Thyroid gland (tissue), 4 donors: ENCODE measurements at places on chromosomes 7 and 10. TPM values are rescaled to one million over a fixed set of nuclear protein-coding genes. Genes with fewer than 3 reads are reported as not detected.

DNA sequence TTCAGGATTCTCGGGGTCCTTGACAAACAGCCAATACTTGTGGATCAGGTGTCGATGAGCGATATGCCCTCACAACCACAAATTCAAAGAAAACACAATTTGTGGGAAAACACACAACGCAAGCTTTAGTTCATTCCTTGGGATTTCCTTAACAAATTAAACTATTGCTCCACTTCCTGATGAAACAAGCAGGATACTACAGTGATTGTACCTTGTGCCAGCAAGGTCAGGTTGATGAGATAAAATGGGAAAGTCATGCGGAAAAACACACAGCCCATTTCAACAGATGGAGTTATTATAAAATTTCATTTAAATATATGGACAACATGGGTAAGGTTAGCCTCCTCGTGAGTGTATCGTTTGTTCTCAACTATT lies 8.8 kb upstream of the RHOBTB1 start:
- no peaks in the 10 kb centered on the region for H3K4me1 ChIP-seq
- no peaks in the 10 kb centered on the region for H3K27me3 ChIP-seq
- H3K27ac ChIP-seq, result no peak overlapping the region
- no peaks in the 10 kb centered on the region for H3K36me3 ChIP-seq

- no peak overlapping the region for H3K27ac ChIP-seq
- DNase-seq, result no peak
- no peak overlapping the region for H3K4me3 ChIP-seq
- H3K4me1 ChIP-seq, result peaks cover 33% of the 10 kb centered on the region
- no peaks in the 10 kb centered on the region for H3K27me3 ChIP-seq
Measured at GRCh38 chr7:131074043-131074442, 253.6 kb upstream of the MKLN1 start.

DNA sequence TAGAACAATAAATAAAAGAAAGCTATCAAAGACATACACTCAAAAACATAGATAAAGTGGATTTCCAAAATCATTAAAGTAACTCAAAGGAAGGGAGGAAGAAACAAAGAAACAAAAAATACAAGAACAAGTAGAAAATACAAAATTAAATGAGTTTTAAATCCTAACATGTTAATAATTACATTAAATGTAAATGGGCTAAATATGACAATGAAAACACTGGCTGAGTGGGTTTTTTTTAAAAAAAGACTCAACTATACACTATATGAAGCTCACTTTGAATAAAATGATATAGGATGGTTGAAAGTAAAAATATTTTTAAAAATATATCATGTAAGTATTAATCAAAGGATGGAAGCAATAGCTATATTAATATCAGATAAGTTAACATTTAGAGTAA lies 371.4 kb downstream of the PTPRN2 start:
- H3K27ac ChIP-seq, result no peak overlapping the region
- H3K4me1 ChIP-seq, result no peaks in the 10 kb centered on the region
- no peaks in the 10 kb centered on the region for H3K27me3 ChIP-seq
- no peak for DNase-seq
- no peak overlapping the region for H3K4me3 ChIP-seq

GRCh38 chr10:128098631-128099030 lies 27.6 kb downstream of the MKI67 start:
- no peak for DNase-seq
- no peaks in the 10 kb centered on the region for H3K4me1 ChIP-seq
- H3K27me3 ChIP-seq, result no peaks in the 10 kb centered on the region

DNA sequence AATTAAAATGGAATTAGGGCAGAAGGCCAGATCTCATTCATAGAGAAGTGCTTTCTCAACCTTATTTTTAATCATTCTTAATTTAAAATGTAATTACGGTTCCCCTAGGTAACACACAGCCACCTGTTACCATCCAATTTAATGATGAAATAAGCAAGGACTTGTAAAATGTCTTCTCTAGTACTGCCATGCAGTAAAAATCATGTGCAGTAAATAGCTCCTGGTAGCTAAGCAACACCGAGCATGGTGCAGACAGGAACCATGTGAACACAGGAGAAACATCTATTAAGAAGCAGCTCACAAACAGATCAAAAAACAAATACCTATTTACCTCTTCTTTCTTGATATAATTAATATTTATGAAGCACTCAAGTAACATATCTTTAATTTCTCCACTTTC lies 15.1 kb downstream of the NCAPG2 start:
- no peaks in the 10 kb centered on the region for H3K27me3 ChIP-seq
- no peak for DNase-seq
- H3K4me3 ChIP-seq, result no peak overlapping the region
- no peak overlapping the region for H3K27ac ChIP-seq

GRCh38 chr10:21509341-21510240 lies 15.9 kb downstream of the SKIDA1 start:
- no peak overlapping the region for H3K4me3 ChIP-seq
- no peaks in the 10 kb centered on the region for H3K36me3 ChIP-seq
- peak overlapping the region; percentile 82 for H3K27ac ChIP-seq
- H3K4me1 ChIP-seq, result peaks cover 13% of the 10 kb centered on the region
- peak; percentile 40 for DNase-seq
- no peaks in the 10 kb centered on the region for H3K27me3 ChIP-seq

DNA sequence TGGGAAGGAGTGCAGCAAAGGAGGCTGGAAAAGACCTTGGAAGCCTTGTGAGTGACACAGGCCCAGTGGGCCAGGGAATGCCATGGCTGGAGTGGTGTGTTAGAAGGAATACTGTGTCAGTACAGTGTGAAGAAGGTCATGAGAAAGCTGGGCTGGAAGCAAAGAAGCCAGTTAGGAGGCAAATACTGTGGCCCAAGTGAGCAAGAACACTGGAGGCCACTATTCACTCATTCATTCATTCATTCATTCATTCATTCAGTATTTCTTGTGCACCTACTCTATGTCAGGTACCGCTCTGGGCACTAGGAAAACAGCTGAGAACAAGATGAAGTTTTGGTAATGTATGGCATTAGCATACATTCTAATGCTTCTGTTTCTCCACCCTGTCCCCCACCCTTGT lies 9.6 kb downstream of the CRTAC1 start:
- DNase-seq, result no peak
- H3K36me3 ChIP-seq, result no peaks in the 10 kb centered on the region
- H3K4me1 ChIP-seq, result peaks cover 10% of the 10 kb centered on the region
- H3K27ac ChIP-seq, result no peak overlapping the region
- no peak overlapping the region for H3K4me3 ChIP-seq

- H3K27me3 ChIP-seq, result no peaks in the 10 kb centered on the region
- DNase-seq, result no peak
- no peak overlapping the region for H3K27ac ChIP-seq
- no peak overlapping the region for H3K4me3 ChIP-seq
Measured at GRCh38 chr7:129108581-129108980, 35.9 kb upstream of the TSPAN33 start.

- DNase-seq, result peak; percentile 50
- H3K27me3 ChIP-seq, result no peaks in the 10 kb centered on the region
- no peaks in the 10 kb centered on the region for H3K36me3 ChIP-seq
- H3K4me3 ChIP-seq, result no peak overlapping the region
- H3K27ac ChIP-seq, result no peak overlapping the region
- no peaks in the 10 kb centered on the region for H3K4me1 ChIP-seq
Measured at GRCh38 chr7:30403477-30403876, 75.1 kb downstream of the NOD1 start.

GRCh38 chr10:86282664-86283465 lies 83.7 kb downstream of the GRID1 start:
- peaks cover 8% of the 10 kb centered on the region for H3K4me1 ChIP-seq
- no peak for DNase-seq
- no peak overlapping the region for H3K27ac ChIP-seq
- H3K36me3 ChIP-seq, result no peaks in the 10 kb centered on the region
- H3K27me3 ChIP-seq, result no peaks in the 10 kb centered on the region

- H3K27me3 ChIP-seq, result peaks cover 12% of the 10 kb centered on the region
- peaks cover 15% of the 10 kb centered on the region for H3K4me1 ChIP-seq
- no peak for DNase-seq
- no peaks in the 10 kb centered on the region for H3K36me3 ChIP-seq
- no peak overlapping the region for H3K4me3 ChIP-seq
Measured at GRCh38 chr7:6533893-6534495, 17.3 kb downstream of the GRID2IP start.

GRCh38 chr7:3836855-3837254 lies 535.8 kb downstream of the SDK1 start:
- H3K27me3 ChIP-seq, result no peaks in the 10 kb centered on the region
- DNase-seq, result no peak
- no peaks in the 10 kb centered on the region for H3K36me3 ChIP-seq
- no peak overlapping the region for H3K27ac ChIP-seq

DNA sequence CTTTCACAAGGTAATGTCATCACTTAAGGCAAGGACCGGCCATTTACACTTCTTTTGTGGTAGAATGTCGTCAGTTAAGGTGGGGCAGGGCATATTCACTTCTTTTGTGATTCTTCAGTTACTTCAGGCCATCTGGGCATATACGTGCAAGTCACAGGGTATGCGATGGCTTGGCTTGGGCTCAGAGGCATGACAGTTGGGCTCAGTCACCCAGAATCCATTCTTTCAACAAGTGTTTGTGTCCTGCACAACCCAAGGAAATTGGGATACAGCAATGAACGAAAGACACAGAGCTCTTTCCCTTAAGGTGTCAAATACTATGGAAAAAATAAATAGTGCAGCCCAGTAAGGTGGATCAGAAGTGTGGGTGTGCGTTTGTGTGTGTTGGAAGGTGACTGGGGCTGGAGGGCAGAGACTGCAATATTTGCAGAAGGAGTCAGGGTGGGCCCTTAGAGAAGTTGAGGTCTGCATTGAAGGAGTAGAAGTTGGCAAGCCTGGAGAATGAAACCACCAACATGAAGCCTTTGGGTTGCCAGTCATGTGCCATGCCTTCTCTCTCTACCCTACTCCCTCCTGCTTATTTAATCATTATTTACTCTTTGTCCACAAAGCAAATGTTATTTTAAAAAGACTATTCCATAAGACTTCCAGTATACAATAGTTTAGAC lies 222.8 kb upstream of the PRKCQ start:
- no peaks in the 10 kb centered on the region for H3K4me1 ChIP-seq
- no peaks in the 10 kb centered on the region for H3K27me3 ChIP-seq

DNA sequence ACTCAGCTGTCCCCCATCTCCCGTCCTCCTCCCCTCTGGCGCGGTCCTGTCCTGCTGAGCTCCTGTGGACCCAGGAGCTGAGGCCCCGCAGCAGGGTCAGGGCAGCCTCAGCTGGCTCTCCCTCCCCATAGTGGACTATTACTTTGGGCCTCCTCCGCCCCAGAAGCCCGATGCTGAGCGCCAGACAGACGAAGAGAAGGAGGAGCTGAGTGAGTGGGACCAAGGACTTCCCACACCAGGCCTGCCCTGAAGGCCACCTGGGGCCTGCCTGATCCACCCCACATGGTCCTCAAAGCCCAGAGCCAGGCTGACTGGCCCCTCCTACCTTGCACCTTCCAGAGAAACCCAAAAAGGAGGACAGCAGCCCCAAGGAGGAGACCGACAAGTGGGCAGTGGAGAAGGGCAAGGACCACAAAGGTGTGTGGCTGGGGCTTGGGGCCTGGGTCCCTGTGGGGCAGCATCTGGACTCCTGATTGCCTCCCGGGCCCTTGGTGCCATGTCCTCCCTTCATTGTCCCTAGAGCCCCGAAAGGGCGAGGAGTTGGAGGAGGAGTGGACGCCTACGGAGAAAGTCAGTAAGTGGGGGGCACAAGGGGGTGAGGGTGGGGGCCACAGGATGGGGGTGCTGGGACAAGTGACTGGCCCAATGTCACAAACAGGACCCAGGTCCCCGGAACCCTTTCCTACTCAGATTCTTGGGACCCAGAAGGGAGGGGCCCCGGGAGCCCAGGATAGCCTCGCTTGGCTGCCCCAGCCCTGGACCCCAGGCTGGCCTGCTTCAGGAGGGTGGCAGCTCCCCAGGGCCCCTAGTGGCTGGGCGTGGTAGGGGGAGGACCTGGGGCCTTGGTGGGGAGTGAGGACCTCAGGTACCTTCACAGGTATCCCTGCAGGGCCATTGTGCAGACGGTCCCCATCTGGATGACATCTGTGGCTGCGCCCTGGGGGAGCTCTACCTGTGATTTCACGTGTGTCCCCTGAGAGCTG lies 4.9 kb downstream of the AEBP1 start:
- no peak overlapping the region for H3K4me3 ChIP-seq
- H3K27me3 ChIP-seq, result no peaks in the 10 kb centered on the region
- H3K4me1 ChIP-seq, result peaks cover 10% of the 10 kb centered on the region
- DNase-seq, result no peak
- H3K27ac ChIP-seq, result no peak overlapping the region
- no peaks in the 10 kb centered on the region for H3K36me3 ChIP-seq

Gene ABCB1
- total RNA-seq, result 3.4 TPM

Gene GDF2
- not detected for total RNA-seq

Gene TFR2
- total RNA-seq, result not detected

Gene SORCS1
- total RNA-seq, result 5.8 TPM

Gene BZW2
- 65.7 TPM for total RNA-seq

Gene SEMA3D
- 105 TPM for total RNA-seq

Gene ABCF2
- 23.8 TPM for total RNA-seq

Gene FFAR4
- 0.78 TPM for total RNA-seq

Gene CYP2C8
- total RNA-seq, result not detected

Gene CPA1
- not detected for total RNA-seq
